ENCODE measurements at places on chromosomes 11 and 22.
A peak's percentile ranks its signal among the peaks of the same experiment; 100 is the strongest.

DNA sequence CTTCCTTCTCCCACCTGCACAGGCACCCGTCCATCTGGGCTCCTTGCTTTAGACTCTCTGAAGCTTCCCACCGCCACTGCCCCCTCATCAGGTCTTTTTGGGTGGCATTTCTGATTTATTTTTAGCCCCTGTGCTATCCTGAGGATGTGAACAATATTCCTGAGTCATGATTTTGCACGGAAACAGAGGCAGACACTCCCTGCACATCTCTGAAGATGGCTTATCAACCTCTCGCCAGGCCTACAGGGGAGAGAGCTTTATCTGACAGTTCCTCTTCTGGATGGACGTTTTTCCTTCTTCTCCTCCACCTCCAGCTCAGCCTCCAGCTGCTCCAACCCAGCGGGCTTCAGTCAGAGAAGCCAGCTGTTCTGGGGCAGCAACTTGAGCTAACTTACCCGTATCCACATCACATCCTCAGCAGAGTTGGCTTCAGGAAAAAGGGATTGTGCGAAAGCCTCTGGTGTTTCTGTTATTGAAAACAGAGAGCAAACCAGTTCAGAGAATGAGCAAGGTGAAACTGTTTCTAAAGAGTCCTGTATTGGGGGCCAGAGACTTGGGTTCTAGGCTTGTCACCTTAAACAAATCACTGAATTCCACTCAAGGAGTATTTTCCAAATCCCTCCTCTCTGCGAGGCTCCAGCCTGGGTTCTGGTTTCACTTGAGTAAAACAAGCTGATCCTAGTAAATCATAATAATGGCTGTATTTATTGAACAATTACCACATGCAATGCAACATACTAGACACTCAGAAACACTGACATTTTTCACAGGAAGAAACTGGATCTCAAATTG lies 33.1 kb upstream of the ETS1 start:
- peak; percentile 22 for DNase-seq

DNA sequence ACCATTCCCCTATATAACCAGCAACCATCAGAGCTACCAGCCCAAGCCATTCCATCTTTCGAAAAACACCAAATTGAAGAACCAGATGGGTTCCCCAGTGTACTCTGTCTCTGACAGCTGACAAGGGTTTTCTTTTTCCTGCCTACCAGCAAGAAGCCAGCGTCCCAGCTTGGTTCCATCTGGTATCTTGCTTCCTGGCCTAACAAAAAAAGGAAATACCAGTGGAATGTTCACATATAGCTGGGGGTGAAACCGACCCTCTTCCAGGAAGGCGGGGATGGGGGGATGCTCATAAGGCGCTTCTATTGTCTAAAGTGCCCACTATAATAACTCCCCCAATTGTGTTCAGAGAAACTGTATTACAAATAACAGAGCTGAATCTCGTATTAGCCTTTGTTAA lies 172.3 kb downstream of the LDLRAD3 start:
- DNase-seq: no peak

DNA sequence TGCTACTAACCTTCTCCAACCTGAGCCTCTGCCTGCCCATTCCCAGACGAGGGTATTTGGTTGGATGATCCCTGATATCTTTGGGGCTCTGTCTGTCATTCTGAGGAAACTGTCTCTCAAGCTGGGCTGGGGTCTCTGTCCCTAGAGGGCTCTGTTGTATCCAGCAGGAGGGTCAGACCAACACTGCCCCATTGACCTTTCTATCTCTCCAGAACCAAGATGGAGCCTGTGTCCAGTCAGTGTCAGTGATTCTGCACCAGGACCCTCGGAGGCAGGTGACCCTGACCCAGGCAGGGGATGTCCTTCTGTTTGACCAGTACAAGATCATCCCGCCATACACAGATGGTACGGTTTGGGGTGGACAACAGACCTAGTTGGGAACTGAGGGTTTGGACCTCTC lies 21.9 kb downstream of the OTOG start:
- no peak for DNase-seq

DNA sequence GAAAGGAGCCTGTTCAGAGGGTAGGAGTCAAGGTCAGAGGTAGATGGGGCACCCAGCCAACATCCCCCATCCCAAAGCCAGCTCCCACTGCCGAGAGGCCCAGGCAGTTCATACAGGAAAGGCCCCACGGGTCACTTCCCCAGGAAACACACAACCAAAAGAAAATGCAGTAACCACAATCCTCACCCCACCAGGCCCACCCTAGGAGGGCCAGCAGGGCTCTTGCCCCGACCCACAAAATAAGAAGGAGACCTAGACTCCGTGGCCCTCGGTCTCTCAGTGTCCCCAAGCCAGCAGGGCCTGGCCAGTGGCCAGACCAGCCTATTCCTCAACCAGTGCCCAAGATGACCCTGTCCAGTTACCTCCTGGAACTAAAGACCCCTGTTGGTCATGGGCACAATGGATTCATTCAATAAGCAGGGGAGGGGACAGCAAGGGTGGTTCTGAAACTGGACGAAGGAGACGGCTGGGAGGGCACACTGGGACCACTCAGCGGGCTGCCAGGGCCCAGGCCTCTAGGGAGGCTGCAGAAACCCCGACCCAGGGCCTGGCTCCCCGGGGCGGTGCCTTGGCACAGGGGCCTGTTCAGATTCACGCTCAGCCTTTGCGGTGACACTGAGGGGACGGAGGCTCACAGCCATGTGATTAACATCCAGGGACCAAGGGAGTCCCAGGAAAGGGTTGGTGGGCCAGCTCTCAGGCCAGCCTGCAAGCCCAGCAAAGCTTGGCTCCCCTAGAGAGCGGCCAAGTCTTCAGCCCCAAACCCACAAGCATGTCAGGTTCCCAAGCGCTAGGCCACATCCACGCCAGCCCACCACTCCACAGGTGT lies 5.5 kb downstream of the RAB3IL1 start:
- DNase-seq: no peak

- DNase-seq: no peak
These were observed 106.1 kb downstream of the ZBTB16 start for GRCh38 chr11:114165326-114166230.

DNA sequence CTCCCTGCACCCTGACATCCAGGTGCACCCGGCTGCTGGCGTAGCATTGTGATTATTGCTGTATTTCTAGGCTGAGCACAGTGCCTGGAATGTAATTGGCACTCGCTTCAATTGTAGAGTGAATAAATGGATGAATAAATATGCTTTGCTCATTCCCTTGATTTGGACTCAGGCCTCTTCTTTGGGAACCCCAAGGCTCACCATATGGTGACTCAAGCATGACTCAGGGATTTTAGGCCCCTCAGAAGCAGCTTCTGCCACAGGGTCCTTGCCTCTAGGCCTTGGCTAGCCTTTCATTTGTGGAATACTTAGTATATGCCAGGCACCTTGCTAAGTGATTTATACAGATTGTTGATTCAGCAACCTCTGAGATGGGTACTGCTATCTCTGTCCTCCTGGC lies 78.9 kb downstream of the GRIK4 start:
- DNase-seq: no peak

- no peak for DNase-seq
These were observed 72.1 kb downstream of the BRD1 start for GRCh38 chr22:49755631-49756001.

- DNase-seq: no peak
These were observed 418.0 kb upstream of the SYN3 start for GRCh38 chr22:33476206-33476605.

- DNase-seq: peak; percentile 54
These were observed 34.3 kb upstream of the SHISAL1 start for GRCh38 chr22:44347080-44347479.

DNA sequence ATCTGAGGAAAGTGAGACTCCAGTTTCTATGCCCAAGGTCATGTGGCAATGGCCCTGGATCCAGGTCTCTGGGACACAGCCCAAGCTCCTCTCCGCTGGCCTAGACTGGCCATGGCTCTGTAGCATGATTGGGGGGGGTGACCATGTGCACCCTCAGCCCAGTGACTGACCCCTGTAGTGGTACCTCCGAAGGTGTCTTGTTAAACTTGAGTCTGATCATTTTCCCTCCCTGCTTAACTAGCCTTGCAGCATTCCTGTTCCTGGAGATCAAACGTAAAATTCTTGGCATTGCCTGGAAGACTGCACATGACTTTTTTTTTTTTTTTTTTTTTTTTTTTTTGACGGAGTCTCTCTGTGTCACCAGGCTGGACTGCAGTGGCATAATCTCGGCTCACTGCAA lies 1116.0 kb downstream of the TBC1D22A start:
- no peak for DNase-seq
